NCI-H187 treated with DMSO at 0.1 percent for 48 hours (cell line): ENCODE measurements at places on chromosomes 7 and 10.

- no peak for DNase-seq
Measured at GRCh38 chr7:40680657-40681056, 545.9 kb downstream of the SUGCT start.

DNA sequence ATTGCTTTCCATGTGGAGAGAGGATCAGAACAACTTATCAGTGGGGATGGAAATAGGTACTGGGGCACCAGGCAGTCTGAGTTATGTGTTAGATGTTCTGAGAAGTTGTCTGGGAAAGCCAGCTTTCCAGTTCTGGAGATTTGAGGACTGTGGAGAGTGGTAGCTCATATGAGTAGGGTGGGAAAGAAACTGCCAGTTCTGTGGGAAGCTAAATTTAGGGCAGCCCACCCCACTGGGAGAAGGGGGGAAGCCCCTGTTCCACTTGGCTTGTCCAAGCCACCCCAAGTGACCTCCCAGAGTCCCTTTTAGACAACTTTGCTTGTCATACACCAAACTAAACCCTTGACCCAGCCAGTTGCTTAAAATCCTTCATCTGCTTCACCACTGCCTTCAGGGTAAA, 189.5 kb downstream of the REEP3 start:
- DNase-seq = no peak

- DNase-seq = no peak
Measured at GRCh38 chr7:43204081-43204480, 91.6 kb downstream of the HECW1 start.

GRCh38 chr7:142496545-142496991, 238.7 kb upstream of the PRSS58 start:
- DNase-seq = no peak

GRCh38 chr10:113348694-113349093, 204.2 kb upstream of the HABP2 start:
- no peak for DNase-seq

DNA sequence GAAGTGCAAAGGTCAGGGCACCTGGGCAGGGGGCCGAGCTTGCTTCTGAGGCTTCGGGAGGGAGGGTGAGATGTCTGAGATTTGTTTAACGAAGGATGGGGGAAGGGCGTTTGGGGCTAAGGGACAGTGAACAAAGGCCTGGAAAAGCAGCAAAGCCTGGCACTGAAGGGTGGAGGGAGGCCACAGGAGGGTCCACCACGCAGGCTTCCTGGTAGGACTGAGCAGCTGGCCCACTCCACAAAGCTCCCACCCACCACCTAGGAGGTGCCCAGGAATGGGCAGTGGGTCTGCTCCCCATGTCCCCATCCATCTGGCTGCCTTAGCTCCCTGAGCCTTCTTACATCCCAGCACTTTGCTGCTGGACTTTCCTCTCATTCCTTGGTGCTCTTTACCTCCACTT, 39.4 kb upstream of the CXCL12 start:
- no peak for DNase-seq

GRCh38 chr7:2038931-2039728, 193.6 kb downstream of the MAD1L1 start:
- no peak for DNase-seq

- no peak for DNase-seq
Measured at GRCh38 chr10:97475936-97476594, 22.2 kb downstream of the MMS19 start.

DNA sequence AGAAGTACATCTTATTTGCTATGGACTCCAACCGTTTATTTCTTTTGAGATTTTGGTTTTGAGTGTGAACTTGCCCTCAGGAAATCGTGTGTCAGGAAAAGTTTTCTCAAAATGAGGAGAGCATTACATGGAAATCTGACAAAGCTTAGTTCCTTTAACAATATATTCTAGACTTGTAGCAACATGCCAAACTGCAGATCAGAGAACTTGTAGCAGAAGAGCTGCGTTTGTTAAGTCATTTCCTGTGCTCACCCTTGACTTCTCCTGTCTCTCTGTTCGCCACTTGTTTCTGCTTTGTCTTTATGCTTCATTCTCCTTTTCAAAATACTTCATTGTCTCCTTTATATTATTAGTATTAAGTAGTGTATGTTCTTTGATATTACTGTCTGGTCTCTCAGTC, 116.6 kb upstream of the FOXP2 start:
- no peak for DNase-seq

- no peak for DNase-seq
Measured at GRCh38 chr7:74479961-74480829, 26.5 kb downstream of the GTF2IRD1 start.

DNA sequence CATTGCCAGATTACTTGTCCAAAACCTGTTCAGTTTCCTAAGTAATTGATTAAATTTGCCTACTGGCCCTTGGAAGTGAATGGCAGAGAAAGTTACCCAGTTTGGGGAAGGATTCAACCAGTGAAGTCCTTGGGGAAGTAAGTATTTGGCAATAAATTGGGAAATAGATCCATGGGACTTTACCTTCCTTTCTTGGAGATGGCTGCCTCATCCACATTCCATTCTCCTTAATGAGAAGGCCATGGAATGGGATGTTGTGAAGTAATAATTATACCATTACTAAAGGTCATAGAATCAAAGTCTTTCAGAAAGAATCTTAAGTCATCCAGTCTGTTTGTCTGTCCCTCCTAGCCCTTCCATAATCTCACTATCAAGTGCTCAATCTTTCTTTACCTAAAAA, 4.5 kb upstream of the COPG2 start:
- no peak for DNase-seq

DNA sequence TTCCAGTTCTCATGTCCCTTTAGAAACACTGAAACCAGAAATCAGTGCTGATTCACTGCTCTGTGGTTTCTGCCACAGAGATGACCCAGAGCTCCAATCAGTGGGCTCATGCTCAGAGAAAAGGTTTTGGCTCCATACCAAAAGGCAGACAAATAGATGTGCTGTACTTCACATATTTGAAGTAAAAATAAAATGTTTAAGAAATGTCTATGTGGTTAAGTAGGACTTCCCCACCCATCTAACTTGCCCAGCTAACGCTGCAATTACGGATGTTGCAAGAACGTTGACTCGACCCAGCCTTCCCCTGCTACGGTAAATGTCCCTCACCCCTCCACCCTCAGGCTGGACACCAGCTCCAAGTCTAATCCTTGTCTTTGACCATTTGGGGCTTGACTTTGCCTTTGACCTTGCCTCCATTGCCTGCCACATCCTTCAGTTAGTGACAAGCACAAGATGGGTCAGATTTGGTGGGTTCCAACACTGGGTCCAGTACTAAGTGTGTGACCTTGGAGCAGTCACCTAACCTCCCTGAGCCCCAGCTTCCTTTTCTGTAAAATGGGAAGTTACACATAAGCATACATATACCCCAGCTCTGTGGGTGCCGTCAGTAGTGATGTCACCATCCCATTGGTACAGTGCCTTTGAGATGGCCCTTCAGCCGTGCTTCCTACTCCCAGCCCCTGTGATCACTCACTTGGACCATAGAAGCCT, 95.8 kb downstream of the CHST15 start:
- no peak for DNase-seq

DNA sequence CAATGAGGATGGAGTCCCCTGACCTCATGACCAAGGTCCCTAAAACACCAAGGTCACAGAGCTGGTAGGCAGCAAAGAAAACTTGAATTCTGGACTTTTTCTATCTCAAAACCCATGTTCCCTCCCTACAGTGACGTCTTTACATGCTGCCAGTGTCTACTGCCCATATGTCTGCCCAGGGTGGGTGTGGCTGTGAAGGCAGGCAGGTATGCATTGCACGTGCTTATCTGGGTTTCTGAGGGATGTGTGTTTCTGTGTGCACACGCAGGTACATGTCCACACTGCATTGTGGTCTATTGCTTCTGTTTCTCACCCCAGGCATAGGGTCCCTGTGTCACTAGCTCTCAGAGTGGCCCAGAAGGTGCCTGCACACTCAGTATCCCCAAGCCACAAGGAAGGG, 13.5 kb downstream of the ATP6V1F start:
- no peak for DNase-seq
